ENCODE measurements at places on chromosomes 5 and 9. TPM values are rescaled to one million over a fixed set of nuclear protein-coding genes. Genes with fewer than 3 reads are reported as not detected.

The LHX2 gene
- 0.64 TPM for total RNA-seq

The IL3 gene
- not detected for total RNA-seq

The IL13 gene
- total RNA-seq: not detected

The GABRP gene
- not detected for total RNA-seq

Measured in cerebellum (tissue), 4 donors.